Stimulated activated CD8-positive, alpha-beta memory T cell treated with anti-CD3 and anti-CD28 coated beads, Interleukin-2, amount 100 ng/mL, for 1 hour (primary cell): ENCODE measurements at places on chromosomes 6 and 20.

DNA sequence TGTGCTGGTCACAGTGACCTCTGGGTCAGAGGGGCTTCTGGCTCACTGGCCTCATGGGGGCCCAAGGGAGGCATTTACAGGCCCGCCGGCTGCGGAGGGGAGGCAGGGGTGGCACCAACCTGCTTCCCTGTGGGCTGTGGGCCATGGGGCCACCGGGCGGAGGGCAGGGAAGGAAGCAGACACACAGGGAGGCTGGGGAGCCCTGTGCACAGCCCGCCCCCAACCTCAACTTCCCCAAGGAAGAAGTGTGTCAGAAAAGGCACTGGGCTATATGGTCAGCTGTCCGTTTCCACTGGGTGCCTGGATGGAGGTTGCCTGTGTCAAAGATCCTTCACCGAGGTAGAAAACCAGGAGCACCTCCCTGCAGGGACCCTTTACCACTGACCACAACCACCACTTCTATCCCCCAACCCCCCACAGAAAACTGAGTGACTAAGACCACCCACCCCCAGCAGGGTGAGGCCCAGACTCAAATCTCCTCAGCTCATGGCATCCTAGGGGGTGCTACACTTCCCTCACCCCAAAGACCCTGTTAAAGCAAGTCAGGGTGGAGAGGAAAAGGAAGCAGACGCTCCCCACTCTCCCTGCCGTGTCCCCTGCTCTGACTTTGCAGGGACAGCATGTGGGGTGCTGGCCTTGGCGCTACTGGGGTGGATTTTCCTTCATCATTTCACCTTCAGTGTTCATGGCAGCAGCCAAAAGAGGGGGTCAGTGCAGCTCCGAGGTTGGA, 5.6 kb downstream of the CST3 start:
- DNase-seq, result no peak

GRCh38 chr6:48765352-48765961, 654.5 kb upstream of the PTCHD4 start:
- no peak for DNase-seq

- DNase-seq, result no peak
Measured at GRCh38 chr20:1920252-1920651, 25.0 kb downstream of the SIRPA start.

- DNase-seq, result no peak
Measured at GRCh38 chr20:24670341-24670872, 201.0 kb downstream of the SYNDIG1 start.

DNA sequence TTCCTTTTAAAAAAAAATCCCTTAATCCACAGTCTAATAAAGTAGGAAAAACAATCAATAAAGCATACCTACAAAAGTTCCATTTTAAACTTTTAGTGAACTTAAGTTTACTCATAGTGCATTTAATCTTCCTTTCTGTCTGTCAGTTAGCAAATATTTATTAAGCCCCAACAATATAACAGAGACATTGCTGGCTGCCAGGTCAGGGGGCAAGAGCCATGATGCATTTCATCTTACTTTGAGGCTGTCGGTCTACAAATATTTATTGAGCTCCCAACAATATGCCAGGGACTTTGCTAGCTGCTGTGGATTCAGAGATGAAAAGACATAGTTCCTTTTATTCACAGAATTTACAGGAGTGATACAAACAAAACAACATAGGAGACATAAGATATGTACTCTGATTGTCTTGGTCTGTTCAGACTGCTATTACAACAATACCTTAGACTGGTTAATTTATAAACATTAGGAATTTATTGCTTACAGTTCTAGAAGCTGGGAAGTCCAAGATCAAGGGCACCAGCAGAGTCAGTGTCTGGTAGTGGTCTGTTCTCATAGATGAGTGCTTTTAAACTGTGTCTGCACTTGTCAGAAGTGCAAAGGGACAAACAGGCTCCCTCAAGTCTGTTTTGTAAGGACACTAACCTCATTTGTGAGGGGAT, 118.6 kb downstream of the PLCB1 start:
- no peak for DNase-seq

DNA sequence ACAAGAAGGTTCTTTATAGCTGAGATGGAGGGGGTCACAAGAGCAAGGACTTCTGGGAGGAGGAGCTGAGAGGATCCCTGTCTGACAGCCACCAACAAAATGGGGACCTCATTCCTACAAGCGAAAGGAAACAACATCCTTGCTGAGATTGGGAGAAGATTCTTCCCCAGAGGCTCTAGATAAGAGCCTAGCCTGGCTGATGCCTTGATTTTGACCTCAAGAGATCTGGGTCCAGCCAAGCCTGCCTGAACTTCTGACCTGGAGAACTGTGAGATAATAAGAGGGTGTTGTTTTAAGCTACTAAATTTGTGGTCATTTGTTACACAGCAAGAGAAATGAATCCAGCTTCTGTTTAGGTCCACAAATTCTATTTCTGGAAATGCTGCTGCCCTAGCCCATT, 75.4 kb upstream of the SLC4A11 start:
- DNase-seq, result no peak

DNA sequence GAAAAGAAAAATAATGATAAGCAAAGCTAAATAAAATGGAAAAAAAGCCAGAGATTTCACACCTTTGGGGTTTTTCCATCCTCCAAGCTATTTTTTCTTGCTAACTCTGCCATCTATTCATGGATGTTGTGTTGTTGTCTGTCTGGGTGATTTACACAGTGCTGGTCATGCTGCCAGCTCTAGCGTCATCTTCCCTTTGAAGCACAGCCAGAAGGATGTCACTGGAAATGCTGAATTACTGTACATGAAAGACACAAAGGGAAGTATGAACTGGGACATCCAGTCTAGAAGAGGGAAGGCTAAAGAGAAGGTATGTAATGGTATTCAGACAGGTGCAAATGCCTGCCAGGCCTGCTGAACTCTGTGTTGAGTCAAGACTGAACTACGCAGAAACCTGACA, 241.9 kb upstream of the STXBP5 start:
- no peak for DNase-seq

DNA sequence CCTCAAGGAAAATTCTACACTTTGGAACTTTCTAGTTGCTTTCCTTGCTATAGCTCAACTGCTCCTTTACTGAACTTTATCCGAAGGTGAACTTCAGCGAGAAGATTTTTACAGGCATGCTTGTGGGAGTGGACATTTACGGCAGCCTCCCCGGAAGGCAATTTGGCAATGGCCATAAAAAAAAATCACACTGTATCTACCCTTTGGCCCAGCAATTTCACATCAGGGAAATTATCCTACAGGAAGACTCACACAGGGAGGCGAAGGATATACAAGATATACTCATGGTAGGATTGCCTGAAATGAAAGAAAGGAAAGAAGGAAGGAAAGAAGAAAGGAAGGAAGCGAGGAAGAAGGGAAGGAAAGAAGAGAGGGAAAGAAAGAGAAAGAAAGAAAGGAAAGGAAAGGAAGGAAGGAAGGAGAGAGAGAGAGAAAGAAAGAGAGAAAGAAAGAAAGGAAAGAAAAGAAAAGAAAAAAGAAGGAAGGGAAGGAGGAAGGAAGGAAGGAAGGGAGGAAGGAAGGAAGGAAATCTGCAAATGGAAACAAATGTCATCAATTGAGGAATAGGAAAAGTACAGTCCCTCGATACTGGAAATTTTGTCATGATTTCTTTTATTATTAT, 25.7 kb downstream of the OVOL2 start:
- DNase-seq, result no peak

DNA sequence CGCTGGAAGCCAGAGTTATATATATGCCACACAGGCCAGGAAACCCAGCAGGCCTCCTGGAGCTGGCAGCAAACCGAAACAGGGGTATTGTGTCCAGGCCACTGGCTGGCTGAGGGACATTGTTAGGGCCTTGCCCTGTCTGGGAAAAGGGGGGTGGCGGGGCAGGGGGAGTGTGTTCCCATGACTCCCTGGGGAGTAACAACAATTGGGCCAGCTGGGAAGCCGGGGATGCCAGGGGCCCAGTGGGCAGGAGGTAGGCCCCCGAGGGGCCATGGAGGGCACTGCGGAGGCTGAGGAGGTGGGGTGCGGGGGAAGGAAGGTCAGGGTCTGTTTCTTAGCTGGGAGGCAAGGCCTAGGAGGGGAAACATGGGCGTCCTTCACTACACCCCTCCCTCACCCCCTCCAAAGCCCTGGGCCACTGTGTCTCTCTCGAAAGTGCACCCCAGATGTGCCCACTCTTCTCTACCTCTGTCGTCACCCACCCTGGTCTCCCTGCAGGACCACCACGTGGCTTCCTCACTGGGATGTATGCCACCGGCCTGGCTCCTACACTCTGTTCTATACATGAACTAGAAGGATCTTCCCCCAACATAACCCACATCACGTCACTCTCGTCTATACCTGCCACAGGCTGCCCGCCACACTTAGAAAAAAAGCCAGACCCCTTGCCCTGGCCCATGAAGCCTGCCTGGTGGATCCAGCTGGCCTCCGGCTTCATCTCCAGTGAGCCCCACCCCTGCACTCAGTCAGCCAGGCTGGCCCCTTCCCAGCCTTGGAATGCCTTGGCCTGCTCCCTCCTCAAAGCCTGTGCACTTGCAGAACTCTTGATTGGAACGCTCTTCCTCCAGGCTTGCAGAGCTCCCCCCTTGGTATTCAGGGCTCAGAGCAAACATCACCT, 7.8 kb upstream of the E2F1 start:
- DNase-seq, result no peak

DNA sequence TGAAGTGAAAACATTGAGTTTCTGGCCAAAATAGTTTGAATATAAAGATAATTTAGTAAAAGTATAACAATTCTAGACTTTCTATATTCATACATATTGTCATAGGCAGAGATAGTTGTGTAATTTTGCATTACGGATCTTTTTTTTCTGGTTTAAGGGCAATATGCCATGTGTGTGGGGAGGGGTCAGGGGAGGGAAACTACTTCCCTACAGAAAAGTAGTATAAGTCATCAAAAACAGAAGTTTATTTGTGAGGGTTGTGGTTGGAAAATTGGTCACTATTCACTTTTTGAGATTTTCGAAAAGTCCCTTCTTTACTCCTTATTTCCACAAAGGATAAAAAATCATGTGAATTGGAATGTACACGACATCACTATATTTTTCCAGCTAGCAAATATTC, 288.2 kb upstream of the PREP start:
- DNase-seq, result no peak
